Bronchial smooth muscle cell (primary cell): ENCODE measurements at places on chromosomes 3 and 15. TPM values are rescaled to one million over a fixed set of nuclear protein-coding genes. Genes with fewer than 3 reads are reported as not detected.

The MYH15 gene
- total RNA-seq, result 0.86 and 0.95 TPM in 2 replicates

The WDR72 gene
- total RNA-seq, result not detected in 2 replicates

The PLSCR5 gene
- not detected in 2 replicates for total RNA-seq

The SETMAR gene
- total RNA-seq, result 11.0 and 11.2 TPM in 2 replicates

The CACNA2D2 gene
- 0.09 and 0.16 TPM in 2 replicates for total RNA-seq

The CFAP100 gene
- not detected in 2 replicates for total RNA-seq

The CHRNA5 gene
- total RNA-seq, result 0.47 and 0.94 TPM in 2 replicates

The TTLL13 gene
- 0.09 and 0.16 TPM in 2 replicates for total RNA-seq

The MYZAP gene
- total RNA-seq, result under 0.01 and 0.17 TPM in 2 replicates

The AGTR1 gene
- 1.0 and 2.5 TPM in 2 replicates for total RNA-seq
